ENCODE measurements at places on chromosomes 5 and 9.

- no peak for DNase-seq
Observed at GRCh38 chr5:134022333-134022732, 17.6 kb upstream of the VDAC1 start.

DNA sequence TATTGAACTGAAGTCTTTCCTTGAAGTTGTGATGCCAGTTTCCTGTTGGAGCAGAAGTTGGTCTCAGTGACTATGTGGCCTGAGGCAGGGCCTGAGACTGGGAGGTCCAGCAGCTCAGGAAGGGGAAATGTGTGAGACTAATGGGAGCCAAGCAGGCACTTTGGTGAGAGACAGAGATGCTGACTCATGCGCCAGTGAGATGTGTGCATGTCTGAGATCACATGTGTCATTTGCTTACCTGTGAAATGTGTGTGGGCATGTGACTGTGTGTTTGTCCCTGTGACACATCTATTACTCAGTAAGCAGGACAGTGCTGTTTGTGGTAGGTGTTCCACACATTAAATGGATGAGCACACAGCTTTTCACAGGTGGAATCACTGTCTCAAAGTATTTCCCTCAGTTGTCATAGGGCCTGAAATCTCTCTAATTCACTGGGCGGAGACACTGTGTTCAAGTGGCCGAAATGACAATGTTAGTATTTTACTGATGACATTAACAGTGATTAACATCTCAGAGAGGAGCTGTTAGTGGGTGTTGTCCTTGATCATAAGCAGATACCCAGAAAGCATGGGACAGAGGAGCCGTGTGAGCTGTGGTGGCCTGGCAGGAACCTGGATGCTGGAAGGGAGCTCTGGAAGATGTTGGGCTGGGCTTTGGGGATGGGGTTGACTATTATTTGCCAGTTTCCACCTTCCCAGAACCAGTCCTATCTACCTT lies 7.4 kb downstream of the NPR2 start:
- no peak for DNase-seq

DNA sequence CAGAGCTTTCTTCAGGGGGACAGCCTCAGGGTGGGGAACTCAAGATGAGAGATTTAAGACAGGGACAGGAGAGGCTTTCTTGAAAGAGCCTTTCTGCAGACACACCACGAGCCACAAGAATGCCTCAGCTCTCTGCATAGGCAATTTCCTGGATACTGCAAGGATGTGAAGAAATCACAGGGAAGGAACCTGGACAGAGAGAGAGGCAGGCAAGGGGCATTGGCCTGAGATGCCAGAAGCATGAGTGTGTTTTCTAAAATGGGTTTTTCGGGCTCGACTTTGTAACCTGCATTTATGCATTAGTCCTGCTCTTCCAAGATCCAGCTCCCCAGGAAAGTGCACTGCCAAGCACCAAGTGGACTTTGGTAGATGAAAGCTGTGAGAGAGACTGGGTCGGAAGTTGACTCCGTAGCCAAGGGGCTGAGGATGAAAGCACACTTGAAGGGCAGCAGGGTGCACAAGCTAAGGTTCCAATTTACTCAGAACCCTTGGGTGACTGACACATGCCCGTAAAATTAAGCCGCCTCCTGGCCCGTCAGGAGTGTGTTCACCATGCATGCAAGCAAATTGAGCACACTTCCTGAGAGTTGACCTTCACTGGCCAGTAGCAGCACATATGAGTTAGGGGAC lies 90.9 kb downstream of the CFAP90 start:
- DNase-seq: no peak

- DNase-seq: no peak
Observed at GRCh38 chr9:8429768-8430167, 630.2 kb upstream of the DMAC1 start.

DNA sequence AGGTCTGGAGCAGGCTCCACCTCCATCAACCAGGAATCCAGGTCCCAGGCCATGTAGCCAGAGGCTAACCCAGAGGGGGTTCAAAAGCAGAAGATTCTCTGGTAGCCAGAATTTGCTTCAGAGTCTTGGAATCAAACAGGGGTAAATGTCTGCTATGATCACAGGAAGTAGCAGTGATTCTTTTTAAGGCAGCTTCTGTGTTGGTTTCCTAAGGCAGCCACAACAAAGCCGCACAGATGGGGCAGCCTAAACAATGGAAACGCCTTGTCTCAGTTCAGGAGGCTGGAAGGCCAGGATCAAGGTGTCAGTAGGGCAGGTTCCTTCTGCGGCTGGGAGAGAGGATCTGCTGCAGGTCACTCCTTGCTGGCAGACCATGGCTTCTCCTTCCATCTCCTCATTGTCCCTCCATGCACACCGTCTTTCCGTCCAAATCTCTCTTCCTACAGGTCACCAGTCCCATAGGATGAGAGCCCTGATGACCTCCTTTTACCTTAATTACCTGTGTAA lies 167.3 kb downstream of the ROR2 start:
- DNase-seq: no peak

- no peak for DNase-seq
Observed at GRCh38 chr9:114055061-114055460, 23.0 kb downstream of the AMBP start.

- DNase-seq: no peak
Observed at GRCh38 chr9:116589392-116590354, 97.4 kb upstream of the TRIM32 start.

- DNase-seq: no peak
Observed at GRCh38 chr9:110641293-110641692, 27.3 kb upstream of the MUSK start.

GRCh38 chr5:95403996-95404395 lies 12.8 kb downstream of the FAM81B start:
- no peak for DNase-seq

DNA sequence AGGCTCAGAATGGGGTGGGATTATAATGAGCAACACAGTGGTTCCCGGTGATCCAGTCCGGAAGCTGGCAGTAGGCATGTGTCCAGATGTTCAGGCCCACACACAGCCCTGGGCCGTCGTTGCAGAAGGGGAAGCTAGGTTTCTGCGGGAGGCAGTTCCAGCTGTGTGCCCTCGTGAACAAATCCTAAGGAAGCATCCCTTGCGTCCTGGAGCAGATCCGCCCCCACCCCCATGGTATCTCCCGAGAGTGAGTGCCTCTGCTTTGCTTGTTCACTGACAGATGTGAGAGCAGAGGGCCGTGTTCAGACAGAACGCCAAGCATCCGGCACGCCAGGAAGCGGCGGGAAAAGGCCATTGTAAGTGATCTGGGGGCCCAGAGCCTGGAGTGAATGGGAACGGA lies 104.8 kb downstream of the PDE6A start:
- no peak for DNase-seq

DNA sequence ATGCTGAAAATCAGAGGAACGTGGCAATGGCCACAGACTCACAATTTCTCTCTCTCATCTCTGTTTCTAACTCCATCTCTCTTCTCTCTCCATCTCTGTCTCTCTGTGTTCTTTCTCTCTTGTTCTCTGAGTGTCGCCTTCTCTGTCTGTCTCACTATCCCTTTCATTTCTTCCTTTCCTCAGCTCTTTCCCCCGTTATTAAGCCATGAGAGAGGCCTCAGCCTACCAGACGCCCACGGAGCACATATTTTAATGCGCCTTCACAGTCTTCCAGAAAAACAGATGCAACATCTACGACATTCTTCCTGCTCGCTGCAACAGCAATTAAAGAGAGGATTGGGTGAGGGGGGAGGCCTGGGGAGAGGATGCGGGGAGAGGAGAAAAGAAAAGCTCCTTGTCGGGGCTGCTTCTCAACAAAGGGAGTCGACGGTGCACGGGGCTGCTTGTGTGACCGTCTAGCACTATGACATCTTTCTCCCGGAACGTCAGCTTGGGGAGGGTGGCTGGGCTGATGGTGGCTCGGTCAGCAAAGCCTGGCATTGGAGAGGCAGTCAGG lies 37.7 kb upstream of the NEURL1B start:
- DNase-seq: peak; percentile 51

GRCh38 chr9:136198605-136199083 lies 6.3 kb downstream of the LHX3 start:
- DNase-seq: no peak

GRCh38 chr9:33153666-33154065 lies 13.5 kb downstream of the B4GALT1 start:
- DNase-seq: no peak

DNA sequence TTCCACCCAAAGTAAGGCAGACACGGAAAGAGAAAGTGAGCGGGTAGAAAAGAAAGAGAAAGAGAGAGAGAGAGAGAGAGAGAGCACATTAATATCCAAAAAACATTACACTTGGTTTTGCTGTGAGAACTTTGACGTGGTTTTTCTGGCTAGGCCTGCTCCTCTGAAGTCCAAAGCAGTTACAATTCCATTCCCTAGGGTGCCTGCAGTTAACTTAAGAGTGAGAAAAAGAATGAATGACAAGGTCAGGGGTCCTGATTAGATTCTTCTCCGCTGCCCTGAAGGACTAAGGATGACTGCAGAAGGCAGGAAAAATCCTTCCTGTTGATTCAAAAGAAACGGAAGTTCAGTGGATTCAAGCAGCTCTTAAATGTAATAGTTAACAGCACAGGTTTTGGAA lies 589.8 kb downstream of the PRELID2 start:
- no peak for DNase-seq

GRCh38 chr5:132435886-132436285 lies 54.7 kb downstream of the IRF1 start:
- no peak for DNase-seq

GRCh38 chr5:141839015-141839513 lies 39.1 kb downstream of the PCDH1 start:
- no peak for DNase-seq

DNA sequence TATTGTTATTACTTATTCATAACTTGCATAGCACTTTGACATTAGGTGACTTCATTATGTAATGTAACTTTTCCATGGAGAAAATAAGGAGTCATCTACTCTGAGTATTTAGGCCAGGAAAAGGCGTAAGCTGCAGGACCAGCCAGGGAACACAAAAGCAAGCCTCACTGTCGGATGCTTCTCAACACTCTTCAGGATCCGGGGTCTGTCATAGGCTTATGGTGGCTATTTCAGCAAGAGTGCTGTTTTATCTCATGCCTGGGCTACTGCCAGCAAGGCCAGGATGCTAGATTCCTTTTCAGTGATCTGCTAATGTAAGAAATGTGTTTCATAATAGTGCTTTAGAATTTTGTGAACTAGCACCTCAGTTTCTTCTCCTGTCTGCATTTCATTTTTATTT lies 162.4 kb downstream of the CHSY3 start:
- DNase-seq: no peak

DNA sequence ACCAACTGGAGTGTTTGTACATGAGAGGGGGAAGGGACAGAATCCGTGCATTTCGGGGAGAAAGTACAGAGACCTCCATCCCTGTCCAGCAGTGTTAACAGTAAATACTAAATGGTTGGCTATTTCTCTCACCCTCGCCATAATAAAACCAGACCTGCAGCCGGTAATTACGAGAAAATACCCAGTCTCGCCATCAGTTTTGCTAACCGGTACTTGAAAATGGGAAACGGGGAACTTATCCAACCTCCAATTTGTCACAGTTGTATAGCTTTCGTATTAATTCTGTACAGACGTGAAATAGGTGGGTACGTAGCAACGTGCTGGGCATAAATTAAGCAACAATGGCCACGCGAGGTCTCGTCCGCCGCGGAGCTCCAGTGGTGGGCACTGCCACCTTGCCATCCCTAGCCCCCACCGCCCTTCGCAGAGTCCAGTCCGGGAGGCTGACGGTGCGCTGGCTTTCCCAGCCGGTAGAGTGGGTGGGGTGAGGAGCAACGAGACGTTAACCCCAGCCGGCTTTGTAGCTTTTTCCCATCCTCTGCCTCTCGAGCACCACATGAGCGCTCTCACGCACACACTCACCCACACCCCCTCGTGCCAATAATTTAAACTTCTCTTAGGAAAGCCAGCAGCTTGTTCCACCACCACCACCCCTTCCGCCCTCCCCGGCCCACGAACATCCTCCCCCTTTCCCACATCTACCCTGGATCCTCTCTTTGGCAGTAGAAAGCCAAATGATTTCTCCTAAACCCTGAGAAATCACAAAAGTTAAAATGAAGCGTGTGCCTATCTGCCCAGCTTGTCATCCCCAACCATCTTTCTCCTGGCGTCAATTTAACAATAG lies 1.8 kb downstream of the ELAVL2 start:
- DNase-seq: no peak

GRCh38 chr9:16197578-16198370 lies 644.9 kb downstream of the CCDC171 start:
- no peak for DNase-seq

- no peak for DNase-seq
Observed at GRCh38 chr9:126832440-126832839, 27.6 kb downstream of the ZBTB43 start.

All from right kidney (tissue), 9 donors.